ENCODE measurements at places on chromosomes 4 and X.
A peak's percentile ranks its signal among the peaks of the same experiment; 100 is the strongest.

GRCh38 chr4:24472514-24473308 lies 111.6 kb downstream of the DHX15 start:
- DNase-seq = peak; percentile 78

DNA sequence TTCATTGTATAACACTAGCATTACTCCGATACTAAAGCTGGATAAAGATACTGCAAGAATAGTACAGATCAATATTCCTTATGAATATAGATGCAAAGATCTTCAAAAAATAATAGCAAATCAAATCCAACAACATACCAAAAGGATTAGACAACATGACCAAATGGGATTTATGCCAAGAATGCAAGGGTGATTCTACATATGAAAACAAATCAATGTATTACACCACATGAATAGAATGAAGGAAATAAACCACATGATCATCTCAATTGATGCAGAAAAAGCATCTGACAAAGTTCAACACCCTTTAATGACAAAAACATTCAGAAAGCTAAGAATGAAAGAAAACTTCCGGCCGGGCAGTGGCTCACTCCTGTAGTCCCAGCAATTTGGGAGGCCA lies 42.8 kb downstream of the CUL4B start:
- DNase-seq = peak; percentile 75

GRCh38 chr4:166839615-166840251 lies 394.6 kb downstream of the SPOCK3 start:
- no peak for DNase-seq

GRCh38 chr4:13092702-13093101 lies 391.4 kb downstream of the RAB28 start:
- peak; percentile 41 for DNase-seq
